ENCODE measurements at places on chromosomes 2 and 18.

DNA sequence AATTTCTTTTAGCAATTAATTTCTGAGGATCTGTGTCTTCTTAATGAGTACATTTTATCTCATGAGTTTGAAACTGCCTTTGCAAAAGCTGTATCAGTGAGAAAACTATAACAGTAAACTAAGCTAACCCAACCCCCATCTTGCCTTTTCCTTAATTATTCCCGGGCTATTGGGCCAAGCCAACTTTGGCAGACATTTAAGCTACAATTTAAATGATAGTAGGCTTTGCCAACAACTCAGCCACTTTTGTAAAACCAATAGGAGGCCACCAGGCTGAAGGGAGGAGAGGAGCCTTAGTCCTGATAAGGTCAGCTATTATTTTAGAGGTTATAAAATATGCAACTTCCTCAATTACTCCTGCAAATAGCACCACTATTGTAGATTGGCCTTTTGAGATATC is 218.0 kb upstream of the KCNJ3 start:
- no peak for DNase-seq

GRCh38 chr2:113834051-113834730 is 55.7 kb upstream of the ACTR3 start:
- no peak for DNase-seq

GRCh38 chr2:16931441-16931840 is 265.8 kb upstream of the CYRIA start:
- DNase-seq: no peak

DNA sequence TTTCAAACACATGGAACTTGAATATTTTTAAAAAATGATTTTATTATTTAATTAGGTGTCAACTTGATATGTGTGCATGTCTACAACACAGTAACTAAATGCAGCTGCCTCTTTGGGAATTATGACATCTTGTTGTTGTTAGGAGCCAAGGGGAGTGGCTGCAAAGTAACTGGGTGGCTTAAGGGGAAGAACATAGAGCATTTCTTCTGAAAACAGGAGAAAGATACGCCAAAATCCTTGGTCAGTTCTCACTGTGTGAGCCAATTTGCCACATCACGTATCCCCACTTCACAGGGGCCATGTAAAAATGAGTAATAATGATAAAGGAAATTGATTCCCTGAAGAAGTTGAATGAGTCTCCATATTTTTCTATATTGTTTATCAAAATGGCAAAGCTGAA is 309.8 kb upstream of the COL3A1 start:
- DNase-seq: no peak

GRCh38 chr2:10306901-10307463 is 4.3 kb downstream of the HPCAL1 start:
- DNase-seq: no peak

DNA sequence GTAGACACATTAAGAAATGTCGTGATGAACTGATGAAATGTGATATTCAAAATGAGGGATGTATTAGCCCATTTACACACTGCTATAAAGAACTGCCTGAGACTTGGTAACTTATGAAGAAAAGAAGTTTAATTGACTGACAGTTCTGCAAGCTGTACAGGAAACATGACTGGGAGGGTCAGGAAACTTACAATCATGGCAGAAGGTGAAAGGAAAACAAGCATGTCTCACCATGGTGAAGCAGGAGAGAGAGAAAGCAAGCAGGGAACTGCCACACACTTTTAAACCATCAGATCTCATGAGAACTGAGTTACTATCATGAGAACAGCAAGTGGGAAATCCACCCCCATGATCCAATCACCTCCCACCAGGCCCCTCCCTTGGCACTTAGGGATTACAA is 1010.8 kb upstream of the CELF4 start:
- DNase-seq: no peak

- no peak for DNase-seq
Measured at GRCh38 chr2:159128191-159128590, 158.3 kb downstream of the WDSUB1 start.
